ENCODE measurements at places on chromosomes 1 and 21.

DNA sequence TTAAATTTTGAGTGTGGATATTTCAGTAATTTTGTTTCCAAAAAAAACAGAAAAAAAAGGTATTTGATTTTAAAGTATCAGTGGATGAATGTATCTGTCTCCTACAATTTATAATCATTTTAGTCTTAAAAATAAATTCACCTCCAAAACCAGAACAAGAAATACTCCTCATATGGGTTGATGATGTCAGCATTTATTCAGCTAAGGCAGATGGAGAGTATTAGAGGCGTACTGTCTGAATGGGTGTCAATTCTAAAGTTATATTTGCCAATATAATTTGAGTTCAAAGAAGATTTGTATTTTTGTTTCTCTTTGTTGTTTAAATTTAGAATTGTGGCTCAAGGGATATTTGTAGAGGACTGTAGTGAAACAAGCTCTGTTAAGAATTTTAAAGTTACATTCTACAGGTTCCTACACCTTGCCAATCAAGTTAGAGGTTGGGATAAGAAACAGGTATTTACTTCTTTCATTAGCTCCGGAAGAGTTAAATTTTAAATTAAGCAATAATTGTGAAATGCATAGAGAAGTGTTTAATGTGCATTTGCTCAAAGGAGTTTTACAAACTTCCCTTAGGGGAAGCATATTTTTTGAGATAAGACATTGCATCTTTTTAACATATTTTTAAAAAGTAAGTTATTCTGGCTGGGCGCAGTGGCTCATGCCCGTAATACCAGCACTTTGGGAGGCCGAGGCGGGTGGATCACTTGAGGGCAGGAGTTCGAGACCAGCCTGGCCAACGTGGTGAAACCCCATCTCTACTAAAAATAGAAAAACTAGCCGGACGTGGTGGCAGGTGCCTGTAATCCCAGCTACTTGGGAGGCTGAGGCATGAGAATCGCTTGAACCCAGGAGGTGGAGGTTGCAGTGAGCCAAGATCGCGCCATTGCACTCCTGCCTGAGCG, 1.2 kb downstream of the PLA2G4A start:
- no peak for DNase-seq

DNA sequence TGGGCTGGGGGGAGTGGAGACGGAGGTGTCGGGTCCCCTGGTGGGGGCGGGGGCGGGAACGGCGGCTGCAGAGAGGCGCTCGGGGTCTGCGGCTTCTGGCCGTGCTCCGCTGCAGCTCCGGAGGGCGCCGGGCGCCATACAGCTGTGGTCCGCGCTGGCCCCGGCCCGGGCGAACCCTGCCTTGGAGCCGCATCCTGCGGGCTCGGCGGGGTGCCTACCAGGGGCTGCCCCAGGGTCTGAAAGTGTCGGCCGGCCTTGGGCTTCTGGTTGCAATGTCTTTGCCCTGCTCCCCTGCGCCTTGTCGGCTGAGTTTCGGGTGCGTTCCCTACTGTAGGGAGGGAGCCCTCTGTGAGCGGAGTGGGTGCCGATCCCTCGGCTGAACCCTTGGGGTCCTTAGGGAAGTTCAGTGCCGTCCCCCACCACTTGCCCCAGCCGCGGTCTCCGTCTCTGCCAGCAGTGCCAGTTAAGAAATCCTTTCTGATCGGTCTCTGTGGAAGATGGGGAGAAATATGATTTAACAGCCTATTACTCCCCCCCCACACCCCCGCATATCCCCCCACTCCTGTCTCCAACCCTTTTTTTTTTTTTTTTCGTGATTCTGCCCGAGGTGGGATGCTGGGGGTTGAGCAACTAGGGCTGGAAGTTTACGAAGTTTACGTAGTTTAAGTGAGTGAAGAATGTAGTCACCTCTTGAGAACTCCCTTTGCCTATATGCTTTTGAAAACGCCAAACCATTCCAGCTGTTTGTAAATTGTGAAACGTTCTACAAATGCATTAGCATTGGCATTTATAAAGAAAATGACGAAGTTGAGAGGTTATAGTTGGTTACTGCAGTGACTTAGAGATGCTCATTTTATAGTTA, 588 bp downstream of the NEXN start:
- no peak for DNase-seq

DNA sequence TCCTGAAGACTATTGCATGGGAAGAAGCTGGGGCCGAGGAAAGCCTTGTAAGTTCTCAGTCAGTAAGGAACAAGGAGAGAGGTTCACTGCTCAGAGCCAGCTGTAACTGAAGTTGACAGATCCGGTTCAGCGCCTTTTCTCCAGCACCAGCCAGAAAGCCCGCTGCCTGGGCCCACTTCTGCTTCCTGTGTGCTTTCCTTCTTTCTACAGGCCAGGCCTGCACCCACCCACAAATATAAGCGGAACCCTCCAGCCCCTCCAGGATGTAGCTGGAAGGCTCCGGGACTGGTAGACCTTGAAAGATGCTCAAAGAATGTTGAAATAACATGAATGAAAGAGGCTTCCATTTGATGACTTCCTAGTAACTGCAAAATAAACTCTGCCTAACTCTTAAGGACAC, 38.8 kb downstream of the PARP1 start:
- no peak for DNase-seq

DNA sequence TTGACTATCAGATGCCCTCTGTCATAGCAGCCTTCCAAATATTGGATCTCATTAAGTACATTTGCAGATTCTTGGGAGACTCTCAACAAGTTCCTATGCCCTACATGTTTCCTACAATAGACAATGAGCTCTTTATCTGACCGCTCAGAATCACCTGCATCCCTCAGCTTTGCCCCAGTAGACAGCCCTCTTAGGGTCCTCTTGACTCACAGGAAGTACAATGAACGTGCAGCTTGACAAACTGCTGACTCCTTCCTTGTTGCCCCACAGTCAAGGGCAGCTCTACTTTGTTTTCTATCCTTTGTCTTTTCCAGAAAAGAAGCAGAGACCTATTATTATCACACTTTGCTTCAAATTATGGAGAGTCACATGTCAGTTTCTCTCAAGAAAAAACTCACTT, 27.6 kb downstream of the SLC44A5 start:
- no peak for DNase-seq

- DNase-seq = no peak
These were observed 27.9 kb downstream of the OVAAL start for GRCh38 chr1:180586671-180587155.

GRCh38 chr21:32316361-32317215, 17.9 kb downstream of the MRAP start:
- DNase-seq = no peak

DNA sequence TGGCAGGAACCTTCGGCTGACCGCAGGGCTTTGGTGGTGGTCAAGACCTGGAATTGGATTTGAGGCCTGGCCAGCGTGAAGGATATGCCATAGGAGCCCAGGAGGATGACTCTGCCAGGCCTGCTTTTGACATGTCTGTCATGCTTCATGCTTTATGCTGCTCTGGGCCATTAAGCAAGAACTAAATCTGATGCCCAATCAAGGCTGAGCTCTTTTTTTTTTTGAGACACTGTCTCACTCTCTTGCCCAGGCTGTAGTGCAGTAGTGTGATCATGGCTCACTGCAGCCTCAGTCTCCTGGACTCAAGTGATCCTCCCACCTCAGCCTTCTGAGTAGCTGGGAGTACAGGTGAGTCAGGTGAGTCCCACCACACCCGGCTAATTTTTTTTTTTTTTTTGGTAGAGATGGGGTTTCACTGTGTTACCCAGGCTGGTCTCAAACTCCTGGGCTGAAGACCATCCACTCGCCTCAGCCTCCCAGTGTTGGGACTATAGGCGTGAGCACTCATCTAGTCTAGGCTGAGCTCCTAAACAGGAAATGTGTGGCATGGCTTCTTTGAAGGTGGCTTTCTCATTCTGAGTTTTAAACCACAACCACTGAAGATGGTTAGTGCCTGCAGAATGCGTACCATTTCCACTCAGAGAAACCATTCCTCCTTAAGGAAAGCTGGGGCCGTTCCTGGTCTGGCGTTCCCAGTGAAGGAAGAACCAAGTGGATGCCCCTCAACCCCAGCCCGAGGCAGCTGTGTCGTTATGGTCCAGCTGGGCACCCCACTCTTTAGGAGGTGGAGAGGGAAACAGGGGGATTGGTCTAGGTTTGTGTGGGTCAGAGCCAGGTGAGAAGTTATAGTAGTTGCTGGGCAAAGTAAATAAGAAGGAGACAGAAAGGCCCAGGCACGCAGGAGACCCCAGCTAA, 34.2 kb upstream of the ATP5PO start:
- peak; percentile 46 for DNase-seq

DNA sequence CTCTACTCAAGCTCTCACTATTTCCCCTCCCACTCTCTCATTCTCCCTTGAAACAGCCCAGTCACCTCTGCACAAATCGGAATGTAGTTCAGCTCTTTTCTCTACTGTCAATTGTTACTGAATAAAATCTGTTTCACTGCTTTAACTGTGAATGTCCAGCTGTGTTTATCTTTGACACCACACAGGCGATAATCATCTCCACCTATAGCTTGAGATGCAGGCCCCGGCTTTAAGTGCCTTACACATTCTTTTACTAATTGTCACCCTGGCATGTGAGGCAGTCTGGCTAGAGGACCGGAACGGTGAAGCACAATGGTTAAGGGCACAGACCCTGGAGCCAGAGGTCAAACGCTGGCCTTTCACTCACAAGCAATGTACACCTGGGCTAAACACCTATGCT, 122.8 kb upstream of the C8B start:
- no peak for DNase-seq

DNA sequence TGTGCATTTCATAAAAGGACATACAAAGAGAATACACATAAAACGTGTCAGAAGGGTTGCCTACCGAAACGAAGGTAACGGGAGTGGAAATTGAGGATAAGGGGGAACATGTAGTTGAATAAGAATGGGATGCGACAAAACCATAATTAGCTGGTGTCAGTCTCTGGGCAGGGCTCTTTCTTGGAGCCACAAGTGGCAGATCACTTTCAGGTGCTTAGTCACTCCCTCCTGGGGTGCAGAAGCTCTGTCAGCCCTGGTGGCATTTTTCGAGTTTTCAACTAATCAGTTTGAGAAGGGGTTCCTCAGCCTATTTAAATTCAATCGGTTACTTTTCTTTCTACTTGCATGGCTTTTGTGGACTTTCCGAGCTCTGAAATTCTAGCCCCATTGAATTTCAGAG, 133.9 kb upstream of the IGSF21 start:
- no peak for DNase-seq

- DNase-seq = no peak
These were observed 22.6 kb upstream of the UAP1 start for GRCh38 chr1:162538815-162539431.

- DNase-seq = no peak
These were observed 92.1 kb downstream of the SYF2 start for GRCh38 chr1:25140073-25140797.

DNA sequence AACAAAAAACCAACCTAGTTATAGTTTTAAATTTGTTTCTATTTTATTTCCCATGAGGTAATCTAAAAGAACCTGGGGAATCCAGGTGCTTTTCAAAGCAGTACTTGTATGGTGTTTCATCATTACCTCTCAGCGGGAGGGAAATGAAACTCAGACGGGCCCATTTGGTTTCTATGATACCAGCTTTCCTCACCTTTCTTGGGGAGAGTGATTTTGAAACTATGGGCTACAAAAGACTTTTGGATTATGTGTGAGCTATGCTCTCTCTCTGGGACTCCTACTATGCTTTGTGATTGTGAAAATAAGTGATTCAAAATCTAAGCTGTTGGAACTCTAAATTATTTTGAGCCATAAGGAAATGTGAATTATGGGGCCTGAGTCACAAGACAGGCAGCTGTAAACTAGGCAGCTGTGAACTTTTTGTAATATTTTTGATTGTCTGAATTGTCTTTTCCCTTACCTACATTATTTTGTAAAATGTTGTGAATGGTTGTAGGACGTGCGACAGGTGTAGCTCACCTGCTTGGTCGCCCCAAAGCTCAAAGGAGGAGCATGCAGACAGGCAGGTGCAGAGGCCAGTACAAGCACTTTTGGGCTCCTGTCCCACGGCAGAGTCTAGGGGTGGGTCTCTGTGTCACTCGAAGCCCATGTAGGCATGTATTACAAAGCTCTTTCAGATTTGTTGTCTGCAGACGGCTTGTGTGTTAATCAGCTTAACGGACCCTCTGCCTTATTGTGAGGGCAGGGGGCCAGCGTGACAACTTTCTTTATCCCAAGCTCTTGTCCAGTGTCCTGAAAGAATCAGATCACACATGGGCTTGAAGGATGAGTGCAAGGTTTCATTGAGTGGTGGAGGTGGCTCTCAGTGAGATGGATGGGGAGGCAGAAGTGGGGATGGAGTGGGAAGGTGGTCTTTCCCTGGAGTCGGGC, 64.8 kb upstream of the BACH1 start:
- no peak for DNase-seq

GRCh38 chr1:20321573-20321972, 30.9 kb downstream of the VWA5B1 start:
- no peak for DNase-seq

DNA sequence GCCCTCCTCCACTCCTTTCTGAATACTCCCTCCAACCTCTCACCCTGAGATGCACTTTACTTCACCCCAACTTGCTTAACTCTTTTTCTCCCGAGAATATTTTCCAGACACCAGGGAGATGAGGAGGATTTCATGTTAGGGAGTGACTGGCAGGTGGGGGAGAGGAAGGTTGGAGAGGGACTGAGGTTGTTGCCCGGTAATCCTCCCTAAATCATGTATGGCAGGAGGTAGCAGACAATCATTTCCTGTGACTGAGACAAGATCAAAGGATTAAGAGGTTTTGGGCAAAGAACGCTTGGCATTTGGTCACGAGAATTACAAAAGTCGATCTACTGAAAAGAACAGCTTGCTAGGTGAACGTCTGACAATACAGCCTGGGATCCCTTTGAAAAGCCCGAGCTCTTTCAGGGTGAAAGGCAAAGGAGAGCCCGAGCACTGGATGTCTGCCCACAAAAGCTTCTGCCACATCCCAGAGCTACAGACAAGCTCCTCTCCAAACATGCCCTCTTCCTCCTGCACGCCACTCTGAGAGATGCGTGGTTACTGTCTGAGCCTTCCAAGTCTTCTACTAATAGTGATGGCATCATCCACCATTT, 154.1 kb downstream of the DAB1 start:
- no peak for DNase-seq

DNA sequence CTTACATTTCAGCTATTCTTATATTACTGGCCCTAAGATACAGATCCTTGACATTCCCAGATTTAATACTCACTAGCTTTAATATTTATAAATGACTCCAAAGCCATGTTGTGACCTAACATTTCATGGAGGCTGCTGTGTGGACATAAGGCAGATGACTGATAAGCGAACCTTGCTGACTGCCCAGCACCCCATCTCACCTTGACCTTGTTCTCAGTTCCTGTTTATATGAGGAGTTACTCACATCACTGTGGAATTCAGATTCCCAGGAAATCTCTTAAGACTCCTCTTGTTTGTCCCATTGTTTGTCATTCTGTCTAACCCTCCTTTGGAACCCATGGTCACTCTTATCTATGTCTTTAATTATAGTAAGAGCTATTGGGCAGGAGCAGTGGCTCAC, 21.9 kb downstream of the RAB3B start:
- no peak for DNase-seq

- DNase-seq = no peak
These were observed 18.6 kb downstream of the LURAP1 start for GRCh38 chr1:46221749-46222148.

GRCh38 chr1:179146476-179146875, 64.6 kb downstream of the TOR3A start:
- DNase-seq = no peak
